ENCODE measurements at places on chromosomes 6 and 20.

GRCh38 chr6:149717255-149717587 is 680 bp downstream of the LATS1 start:
- DNase-seq, result no peak

- DNase-seq, result no peak
Observed at GRCh38 chr6:27441001-27441400, 31.9 kb downstream of the ZNF184 start.

DNA sequence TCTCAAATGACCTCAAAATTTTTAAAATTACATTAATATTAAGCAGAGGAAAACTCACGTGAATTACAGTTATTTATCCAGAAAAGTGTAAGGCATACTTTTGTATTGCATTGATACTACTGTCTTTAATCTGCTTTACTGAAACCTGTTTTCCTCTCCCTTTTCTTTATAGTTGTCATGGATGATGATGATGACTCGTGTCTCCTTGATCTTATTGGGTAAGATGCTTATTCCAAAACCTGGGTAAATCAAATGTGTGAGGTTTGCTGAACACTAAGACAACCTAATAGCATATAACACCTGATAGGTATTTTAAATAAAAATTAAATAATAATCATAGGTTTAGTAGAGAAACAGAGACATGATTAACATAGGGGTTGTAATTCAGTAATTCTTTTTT is 40.0 kb downstream of the BICRAL start:
- DNase-seq, result no peak

DNA sequence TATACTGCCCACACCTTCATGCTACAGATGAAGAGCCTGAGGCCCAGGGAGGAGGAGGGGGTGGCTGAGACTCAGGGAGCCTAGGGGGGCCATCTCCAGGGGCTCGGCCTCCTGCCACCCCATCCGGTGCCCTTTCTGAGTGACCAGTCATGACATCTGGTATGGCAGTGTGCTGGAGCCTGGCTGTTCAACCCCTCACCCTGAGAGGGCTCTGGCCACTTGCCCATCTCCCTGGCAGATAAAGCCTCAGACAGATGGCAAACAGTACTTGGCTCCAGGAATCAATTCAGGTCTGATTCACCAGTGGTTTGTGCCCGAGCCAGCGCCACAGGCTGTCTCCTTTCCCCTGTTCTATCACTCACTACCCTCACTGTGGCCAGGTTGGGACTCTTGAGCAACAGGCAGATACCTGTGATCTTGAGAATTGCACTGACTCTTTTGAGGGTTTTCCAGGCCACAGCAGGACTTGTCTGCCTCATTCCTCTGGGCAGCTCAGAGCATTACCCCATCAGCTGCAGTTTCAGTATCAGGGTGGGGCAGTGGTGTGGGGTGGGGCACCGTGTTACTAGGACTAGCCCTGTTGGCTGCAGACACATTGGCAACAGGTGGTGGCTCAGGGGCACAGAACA is 22.8 kb downstream of the SRSF3 start:
- DNase-seq, result peak; percentile 61

DNA sequence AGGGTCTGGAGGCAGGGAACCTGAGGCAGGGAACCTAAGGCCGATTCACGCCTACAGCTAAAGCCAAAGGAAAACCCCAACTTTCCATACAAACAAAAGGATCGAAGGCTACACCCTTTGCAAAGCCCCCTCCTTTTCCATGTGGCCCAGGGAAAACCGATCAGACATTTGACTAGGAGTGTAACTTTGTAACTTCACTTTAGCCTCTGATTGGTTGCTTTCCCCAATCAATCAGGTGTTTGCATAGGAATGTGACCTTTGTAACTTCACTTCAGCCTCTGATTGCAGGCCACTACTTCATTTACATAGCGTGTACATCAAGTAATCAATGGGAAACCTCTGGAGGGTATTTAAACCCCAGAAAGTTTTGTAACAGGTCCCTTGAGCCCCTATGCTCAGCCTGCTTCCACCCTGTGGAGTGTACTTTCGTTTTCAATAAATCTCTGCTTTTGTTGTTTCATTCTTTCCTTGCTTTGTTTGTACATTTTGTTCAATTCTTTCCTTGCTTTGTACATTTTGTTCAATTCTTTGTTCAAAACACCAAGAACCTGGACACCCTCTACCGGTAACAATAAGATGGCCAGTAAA is 43.3 kb downstream of the CHD6 start:
- DNase-seq, result no peak

GRCh38 chr6:32975886-32976285 is 7.5 kb downstream of the BRD2 start:
- no peak for DNase-seq
